Stimulated activated CD4-positive, alpha-beta T cell treated with anti-CD3 and anti-CD28 coated beads, Interleukin-1b, Interleukin-23, amount 100 ng/mL, for 24 hours (primary cell): ENCODE measurements at places on chromosomes 11 and 22.
A peak's percentile ranks its signal among the peaks of the same experiment; 100 is the strongest.

DNA sequence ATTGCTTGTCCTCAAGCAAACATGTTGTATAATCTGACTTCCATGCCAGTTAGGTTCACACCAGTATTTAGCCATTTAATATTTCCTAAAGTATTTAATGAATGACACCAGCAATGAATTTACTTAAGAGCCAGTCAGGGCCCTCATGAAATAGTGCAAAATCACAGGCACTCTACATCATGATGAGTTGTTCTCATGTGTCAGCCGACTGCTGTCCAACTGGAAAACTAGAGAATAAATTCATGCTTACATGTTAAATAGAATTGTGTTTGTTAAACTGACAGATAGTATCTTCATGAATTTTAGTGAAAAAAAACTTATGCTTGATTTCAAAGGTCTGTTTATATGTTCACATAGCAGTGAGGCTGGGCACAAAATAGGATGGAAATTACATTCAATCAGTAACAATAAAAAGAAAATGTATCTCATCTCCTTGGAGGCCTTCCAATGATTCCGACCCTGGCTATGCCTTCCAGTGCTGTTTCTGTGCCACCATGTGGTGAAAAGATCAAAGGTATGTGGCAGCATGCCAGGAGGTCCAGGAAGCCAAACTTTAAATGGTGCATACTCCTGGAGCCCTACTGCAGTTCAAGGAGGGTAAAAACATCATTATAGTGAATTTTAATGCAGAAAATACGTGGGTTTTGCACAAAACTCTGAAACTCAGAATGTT is 45.2 kb downstream of the CTSC start:
- no peak for DNase-seq

GRCh38 chr11:128021349-128022006 is 565.9 kb downstream of the ETS1 start:
- DNase-seq = no peak

- no peak for DNase-seq
Measured at GRCh38 chr22:40270748-40271373, 75.4 kb upstream of the ADSL start.

GRCh38 chr22:30276039-30276438 is 9.4 kb upstream of the OSM start:
- no peak for DNase-seq

DNA sequence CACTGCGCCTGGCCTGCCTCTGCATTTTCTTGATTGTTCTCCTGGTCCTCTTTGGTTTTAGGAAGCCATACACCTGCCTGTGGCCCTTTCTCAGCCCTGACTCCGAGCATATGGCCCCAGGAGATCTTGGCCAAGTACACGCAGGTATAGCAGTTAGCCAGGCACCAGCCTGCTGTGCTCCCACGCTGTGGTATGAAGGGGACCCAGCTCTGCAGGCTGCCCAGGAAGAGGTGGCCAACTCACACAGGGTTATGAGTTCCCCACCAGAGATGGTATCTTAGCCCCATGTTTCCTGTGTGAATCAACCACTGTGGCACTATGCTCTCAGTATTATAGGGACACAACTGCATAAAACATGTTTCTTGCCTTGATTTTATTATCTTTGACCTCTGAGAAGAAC is 31.1 kb downstream of the SGSM3 start:
- no peak for DNase-seq

DNA sequence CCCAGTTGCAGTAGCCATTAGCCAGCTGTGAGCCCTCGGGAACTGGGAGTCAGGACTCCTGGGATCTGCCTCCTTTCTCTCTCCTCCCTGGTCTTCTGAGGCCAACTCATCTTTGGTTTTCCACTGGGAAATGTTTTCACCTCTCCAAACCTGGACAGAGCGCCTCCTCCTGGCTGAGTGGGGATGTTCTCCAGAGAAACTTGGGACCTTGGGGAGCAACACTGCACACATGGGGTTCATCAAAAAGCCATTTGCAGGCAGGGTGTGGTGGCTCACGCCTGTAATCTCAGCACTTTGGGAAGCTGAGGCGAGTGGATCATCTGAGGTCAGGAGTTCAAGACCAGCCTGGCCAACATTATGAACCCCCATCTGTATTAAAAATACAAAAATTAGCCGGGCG is 145.4 kb downstream of the NECTIN1 start:
- no peak for DNase-seq

- no peak for DNase-seq
Measured at GRCh38 chr22:22919041-22919440, 31.4 kb downstream of the IGLL5 start.

GRCh38 chr22:43136255-43136654 is 6.9 kb downstream of the MCAT start:
- DNase-seq = no peak

- no peak for DNase-seq
Measured at GRCh38 chr11:65524014-65524740, 706 bp upstream of the SCYL1 start.

- DNase-seq = no peak
Measured at GRCh38 chr22:45740236-45740635, 68.6 kb downstream of the ATXN10 start.

DNA sequence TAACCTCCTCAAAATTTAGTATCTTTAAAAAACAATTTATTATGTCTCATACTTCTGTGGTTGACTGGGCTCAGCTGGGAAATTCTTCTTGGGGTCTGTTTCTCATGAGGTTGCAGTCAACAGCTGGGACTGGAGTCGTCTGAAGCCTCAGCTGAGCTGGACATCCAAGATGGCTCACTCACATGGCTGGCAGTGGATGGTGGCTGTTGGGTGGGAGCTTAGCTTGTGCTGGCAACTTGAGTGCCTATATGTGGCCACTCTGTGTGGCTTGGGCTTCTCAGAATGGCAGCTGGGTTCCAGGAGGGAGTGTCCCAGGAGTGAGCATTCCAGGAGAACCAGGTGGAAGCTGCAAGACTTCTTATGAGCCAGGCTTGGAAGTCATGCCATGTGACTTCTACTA is 13.2 kb downstream of the THY1 start:
- DNase-seq = no peak

GRCh38 chr11:64207256-64208085 is 950 bp downstream of the FERMT3 start:
- DNase-seq = peak; percentile 82

- DNase-seq = no peak
Measured at GRCh38 chr22:45263463-45264269, 21.1 kb upstream of the UPK3A start.

- no peak for DNase-seq
Measured at GRCh38 chr11:102494216-102494615, 36.3 kb downstream of the MMP7 start.

- DNase-seq = no peak
Measured at GRCh38 chr22:39434721-39435120, 22.1 kb upstream of the MGAT3 start.

DNA sequence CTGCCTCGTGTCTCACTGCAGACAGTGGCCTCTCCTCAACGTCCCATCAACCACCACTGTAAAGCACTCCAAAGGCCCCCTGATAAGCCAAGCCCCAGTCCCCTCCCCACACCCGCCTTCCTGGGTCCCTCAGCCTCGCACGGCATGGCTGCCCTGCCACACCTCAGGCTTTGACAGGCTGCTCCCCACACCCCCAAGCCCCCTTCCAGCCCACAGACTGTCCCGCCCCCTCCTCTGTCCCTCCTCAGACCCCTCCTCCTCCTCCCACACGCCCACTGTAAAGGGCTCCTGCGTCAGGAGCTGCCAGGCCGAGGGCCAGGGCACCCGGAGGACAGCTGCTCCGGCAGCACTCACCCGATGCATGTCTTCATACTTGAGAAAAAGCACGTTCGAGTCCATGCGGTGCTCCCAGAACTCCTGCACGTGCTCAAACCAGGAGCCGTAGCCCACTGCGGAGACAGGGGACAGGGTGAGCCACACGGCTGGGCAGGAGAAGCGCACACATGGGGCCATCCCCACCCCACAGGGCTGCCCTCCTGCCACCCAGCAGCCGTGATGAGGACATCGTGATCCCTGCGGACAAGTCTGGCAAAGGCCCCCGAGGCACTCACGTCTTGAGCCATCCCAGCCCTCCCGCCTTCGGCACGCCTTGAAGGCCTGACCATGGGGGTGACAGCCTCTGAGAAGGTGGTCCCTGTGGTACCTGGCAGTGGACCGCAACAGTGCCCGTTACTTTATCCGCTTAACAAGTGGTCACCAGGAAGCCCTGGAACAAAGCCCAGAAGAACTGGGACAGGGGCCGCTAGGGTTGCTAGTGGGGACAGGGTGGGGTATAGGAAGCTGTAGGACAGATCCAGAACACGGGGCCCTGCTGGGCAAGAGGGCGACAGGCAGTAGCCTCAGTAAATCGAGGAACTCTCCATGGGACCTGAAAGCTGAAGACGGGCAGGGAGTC is 21.5 kb upstream of the EFCAB6 start:
- DNase-seq = no peak

DNA sequence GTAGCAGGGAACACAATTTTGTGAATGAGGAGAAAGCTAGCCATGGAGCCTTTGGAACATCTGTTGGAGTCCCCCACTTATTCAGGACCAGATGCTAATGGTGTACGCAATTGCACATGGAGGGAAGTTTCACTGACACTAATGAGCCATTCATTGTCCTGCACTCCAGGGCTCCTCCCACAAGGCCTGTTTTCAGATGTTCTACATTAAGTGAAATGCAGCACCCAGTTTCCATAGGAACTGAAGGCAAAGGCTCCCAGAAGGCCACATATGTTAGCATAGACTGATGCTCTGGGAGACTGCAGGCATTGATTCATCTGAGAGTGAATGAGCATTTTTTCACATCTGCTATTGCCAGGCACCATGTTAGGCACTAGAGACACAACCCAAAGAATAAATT is 399.5 kb downstream of the ETS1 start:
- no peak for DNase-seq

DNA sequence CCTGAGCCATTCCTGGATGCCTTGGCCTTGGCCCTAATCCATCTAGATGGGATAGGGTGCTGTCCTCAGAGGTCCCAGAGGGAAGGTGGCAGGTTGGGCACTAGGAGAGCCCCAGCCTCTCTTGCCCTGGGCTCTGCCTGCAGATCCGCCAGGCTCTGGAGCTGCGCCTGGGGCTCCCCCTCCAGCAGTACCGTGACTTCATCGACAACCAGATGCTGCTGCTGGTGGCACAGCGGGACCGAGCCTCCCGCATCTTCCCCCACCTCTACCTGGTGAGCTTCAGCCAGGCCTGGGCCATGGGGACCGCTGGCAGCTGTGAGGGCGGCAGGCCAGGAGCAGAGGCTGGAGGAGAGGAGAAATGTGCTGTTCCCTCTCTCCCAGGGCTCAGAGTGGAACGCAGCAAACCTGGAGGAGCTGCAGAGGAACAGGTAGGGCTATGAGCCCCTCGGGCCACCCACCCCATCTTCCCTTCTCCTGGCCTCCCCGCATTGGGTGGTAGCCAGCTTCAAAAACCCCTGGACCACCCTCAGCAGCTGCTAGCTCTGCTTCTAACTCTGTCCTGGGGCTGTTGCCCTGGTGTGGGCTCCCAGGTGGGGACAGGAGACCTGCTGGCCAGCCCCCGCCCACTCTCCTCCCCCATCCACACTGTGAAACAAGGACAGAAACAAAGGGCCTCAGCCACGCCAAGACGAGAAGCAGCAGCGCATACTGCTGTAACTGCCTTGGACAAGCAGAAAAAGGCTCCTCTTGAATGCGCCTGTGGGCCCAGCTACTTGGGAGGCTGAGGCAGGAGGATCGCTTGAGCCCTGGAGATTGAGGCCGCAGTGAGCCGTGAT is 4.9 kb downstream of the SSH3 start:
- DNase-seq = no peak

DNA sequence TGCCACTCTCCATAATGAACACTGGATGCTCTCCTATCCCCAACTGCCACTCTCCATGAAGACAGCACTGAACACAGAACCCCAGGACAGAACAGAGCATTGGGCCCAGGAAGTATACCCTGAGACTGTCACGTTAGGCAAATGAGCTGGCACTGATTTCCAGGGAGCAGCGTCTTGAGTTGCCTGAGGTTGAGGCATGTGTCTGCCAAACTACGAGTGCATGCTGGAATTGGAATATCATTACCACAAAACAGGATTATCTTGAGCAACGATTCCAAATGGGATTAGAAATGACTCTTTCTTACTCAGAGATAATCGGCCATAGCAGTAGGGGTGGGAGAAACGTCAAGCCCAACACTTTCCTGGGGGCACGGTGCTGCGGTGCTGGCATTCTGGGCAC is 39.9 kb downstream of the CLPB start:
- no peak for DNase-seq

DNA sequence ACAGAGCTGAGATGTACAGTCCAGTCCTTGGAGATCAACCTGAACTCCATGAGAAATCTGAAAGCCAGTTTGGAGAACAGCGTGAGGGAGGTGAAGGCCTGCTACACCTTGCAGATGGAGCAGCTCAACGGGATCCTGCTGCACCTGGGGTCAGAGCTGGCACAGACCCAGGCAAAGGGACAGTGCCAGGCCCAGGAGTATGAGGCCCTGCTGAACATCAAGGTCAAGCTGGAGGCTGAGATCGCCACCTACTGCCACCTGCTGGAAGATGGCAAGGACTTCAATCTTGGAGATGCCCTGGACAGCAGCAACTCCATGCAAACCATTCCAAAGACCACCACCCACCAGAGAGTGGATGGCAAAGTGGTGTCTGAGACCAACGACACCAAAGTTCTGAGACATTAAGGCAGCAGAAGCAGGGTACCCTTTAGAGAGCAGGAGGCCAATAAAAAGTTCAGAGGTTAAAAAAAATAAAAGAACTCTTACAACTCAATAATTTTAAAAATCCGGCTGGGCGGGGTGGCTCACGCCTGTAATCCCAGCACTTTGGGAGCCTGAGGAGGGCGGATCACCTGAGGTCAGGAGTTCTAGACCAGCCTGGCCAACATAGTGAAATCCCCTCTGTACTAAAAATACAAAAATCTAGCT is 69.9 kb upstream of the RTL6 start:
- peak; percentile 13 for DNase-seq

- DNase-seq = no peak
Measured at GRCh38 chr22:50635591-50635990, 7.6 kb upstream of the ARSA start.

DNA sequence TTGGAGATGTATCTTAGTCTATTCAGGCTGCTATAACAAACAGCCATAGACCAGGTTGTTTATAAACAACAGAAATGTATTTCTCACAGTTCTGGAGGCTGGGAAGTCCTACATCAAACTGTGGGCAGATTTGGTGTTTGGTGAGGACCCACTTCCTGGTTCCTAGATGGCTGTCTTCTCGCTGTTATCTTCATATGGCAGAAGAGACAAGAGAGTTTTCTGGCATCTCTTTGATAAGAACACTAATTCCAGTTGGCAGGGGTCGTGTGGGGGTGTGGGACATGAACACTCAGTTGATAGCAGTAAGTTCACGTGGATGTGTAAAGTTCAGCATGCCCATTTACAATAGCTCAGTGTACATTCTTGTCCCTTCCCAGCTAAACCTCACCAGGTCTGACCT is 41.3 kb upstream of the HMGXB4 start:
- DNase-seq = no peak

DNA sequence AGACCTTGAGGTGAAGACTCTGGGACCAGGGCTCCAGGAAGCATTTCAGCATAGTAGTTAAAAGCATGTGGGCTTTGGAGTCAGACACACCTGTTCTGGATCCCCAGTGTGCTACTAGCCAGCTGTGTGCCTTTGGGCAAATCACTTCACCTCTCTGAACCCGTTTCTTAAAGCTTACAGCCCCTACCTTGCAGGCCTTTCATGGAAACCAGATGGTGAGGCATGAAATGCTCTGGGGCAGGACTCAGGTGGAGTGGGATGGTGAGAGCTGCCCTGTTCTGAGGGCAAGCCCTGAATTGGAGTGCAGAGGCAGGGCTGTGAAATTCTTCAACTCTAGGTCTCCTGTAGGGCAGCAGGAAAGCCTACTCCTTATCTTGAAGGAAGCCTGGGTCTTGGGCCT is 10.5 kb downstream of the UCP2 start:
- DNase-seq = no peak

GRCh38 chr11:57873196-57873911 is 111.8 kb downstream of the CTNND1 start:
- DNase-seq = no peak
